ENCODE measurements at places on chromosomes 1 and 21.

DNA sequence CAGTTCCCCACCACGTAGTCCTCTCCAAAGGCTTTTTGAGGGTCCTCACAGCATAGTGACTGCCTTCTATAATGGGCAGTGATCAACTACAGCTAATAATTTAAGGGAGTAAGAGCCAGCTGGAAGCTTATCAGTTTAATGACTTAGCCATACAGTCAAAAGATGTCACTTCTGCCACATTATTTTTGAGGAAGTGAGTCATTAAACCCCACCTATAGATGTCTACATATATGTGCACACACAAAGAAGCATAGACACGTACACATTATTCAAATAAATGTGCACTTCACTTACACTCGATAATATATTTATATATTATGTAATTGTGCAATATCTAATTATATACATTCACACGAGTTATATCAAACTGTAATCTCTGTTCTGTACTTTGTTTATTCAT lies 1704.7 kb downstream of the KCNT2 start:
- DNase-seq: no peak

- DNase-seq: no peak
Measured at GRCh38 chr21:32529679-32530078, 55.6 kb downstream of the TCP10L start.

DNA sequence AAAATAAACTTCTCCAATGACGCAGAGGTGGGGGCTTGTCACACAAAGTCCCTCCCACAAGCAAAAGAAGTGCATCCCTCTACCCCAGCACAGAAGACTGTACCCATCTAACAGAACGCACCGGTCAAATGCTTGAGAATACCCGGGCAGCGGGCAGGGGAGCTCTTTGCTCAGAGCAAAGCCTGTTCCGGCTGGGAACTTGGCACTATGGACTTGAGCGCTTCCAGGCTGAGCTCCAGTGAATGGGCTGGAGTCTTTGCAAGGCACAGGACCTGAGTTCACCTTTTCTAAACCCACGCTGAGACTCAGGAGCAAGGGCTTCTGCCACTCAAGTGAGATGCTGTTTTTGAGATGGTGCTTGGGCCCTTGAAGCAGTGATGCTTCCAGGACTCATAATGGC lies 20.3 kb downstream of the RHBG start:
- no peak for DNase-seq

DNA sequence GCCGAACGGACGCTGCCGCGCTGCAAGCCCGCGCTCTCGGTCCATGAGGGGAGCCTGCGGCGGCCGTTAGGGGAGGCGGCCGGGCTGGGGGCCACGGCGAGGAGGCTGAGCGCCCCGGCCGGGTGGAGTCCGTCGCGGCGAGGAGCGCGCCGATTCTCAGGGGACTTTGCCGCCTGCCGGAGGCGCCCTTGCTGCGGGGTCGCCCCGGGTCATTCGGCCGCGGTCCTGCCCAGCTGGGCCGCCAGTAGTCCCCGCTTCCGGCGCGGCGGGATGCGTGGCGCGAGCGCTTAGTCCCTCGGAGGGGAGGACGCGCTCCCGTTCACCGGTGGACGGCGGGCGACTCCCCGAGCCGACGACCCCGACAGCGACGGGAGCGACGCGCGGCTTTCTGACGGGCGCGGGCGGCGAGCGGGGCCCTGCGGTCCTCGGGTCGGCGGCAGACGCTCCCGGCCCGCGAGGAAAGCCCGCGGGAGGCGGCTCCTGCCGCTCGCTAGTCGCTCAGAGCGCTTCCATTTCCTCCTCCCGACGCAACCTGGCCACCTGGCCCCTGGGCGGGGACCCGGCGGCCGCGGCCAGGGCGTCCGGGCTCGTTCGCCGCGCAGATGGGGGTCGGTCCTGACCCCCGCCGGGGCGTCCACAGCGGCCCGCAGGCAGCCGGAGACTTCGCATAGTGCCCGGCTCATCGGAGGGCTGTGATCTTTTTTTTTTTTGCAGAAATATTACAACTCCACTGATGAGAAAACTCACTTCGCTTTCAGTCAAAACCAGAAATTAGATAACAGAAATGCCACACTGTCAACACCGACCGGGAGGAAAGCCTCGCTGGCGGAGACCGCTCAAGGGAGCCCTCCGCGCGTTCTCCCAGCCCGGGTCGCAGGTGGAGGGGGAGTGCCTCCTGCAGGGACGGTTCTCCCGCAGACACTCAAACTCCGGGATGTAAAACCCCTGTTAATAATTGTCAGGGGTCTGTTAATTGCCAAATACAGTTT lies 641 bp upstream of the ZBTB21 start:
- DNase-seq: no peak

GRCh38 chr1:62361431-62361830 lies 42.2 kb upstream of the KANK4 start:
- no peak for DNase-seq

All from HAP-1 (cell line).